ENCODE measurements at places on chromosomes 2 and 18.

DNA sequence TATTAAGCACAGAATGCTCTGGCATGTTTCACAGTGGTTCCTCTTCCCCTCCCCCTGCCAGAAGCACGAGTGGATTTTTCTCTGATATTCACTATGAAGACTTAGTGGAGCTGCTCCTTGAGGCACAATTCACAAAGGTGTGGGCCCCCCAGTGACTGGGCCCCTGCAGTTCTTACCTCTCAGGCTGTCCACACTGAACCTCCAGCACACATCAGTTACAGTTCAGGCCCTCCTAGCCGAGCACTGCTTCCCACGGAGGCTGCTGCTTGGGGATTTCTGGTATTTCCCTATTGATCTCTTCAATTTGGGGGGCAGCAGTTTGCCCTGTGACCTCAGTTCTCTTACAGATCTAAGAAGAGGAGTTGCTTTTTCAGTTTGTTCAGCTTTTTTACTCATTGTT, 236.1 kb downstream of the SH3RF3 start:
- DNase-seq, result no peak

DNA sequence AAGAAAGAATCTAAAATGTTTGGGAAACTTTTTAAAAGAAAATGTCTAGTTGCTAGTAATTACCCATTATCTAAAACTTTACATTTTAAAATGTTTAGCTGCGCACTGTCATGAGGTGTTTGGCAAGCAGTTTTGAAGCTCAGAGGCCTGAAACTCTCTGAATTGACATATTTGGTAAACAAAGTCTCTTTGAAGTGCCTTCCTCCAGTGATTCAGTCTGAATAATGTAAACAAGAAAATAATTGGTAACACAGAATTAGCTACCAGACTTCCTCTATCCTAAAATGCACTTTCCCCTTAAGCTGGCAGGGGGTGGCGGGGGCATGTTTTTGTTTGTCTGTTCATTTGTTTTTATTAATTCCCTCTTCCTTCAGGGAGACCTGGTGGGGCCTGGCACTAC, 61.4 kb downstream of the WDR75 start:
- no peak for DNase-seq

DNA sequence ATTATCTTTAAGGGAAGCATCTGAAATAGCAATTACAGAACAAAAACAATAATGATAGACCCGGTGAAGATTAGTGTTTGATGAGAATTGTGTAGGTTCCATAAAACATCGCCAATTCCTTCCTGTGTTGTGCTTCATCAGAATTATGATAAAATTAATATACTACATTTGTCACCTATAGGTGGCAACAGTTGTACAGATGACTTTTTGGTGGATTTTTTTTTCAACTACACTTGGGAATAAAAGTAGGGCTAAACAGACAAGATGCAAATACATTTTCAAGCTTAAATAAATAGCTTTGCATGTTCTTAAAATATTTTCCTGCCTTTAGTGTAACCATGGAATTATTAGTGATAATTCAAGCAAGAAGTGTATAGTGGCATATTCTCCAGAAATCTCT, 7.0 kb upstream of the LYPD1 start:
- no peak for DNase-seq

DNA sequence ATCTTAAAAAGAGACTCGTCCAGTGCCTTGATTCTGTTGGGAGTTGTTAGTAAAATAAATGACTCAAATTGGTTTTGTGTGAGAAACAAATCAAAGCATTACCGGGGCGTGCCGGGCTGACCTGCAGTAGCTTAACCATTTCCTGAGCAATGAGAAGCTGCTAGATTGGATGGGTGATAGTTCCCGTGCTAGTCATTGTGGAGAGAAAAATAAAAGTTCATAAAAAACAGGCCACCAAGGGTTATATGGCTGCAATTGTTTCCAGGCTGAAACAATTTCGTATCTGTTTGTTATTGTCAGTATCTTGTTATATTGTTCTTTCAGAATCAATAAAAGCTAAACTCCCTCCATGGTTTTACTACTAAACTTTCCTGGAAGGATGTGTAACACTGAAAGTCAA, 314.4 kb downstream of the MTX2 start:
- no peak for DNase-seq

DNA sequence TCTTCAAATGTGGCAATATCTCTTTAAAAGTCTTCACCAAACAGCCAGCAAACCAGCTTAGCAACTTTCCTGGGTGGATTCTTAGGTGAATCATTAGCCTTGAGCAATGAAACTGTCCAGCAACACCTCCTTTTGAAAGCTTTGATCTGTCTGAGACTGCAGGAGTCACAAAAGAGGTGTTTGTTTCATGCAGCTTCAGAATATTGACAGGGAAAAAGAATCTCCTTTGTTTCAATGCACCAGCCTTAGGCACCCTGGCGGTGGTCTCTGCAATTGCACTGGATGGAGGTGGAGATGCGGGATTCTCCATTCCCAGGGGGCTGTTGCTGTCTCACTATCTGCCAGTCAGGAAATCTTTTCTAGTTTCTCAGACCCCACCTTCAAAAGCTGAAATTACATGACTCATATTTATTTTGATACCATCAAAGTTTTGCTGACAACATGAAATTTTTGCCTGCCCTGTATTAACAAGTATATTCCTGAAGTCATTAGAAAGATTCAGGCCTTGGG, 76.0 kb upstream of the DSG1 start:
- no peak for DNase-seq

DNA sequence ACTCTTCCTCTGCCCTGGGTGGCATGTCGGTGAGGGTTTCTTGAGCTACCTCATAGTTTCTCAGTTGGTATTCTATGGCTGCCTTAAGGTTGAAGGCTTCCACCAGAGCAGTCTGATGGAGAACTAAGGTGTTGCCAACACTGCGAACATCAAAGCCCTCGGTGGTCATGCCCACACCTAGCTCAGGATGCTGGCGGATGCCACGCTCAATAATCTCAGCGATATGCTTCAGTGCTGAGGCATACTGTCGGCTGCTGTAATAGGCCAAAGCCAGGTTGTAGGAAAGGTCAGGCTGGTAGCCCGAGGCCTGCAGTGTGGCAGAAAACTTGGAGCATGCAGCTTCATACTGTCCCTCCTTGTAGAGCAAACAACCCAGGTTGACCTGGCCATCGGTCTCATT, 225.3 kb downstream of the AGPS start:
- DNase-seq, result no peak

DNA sequence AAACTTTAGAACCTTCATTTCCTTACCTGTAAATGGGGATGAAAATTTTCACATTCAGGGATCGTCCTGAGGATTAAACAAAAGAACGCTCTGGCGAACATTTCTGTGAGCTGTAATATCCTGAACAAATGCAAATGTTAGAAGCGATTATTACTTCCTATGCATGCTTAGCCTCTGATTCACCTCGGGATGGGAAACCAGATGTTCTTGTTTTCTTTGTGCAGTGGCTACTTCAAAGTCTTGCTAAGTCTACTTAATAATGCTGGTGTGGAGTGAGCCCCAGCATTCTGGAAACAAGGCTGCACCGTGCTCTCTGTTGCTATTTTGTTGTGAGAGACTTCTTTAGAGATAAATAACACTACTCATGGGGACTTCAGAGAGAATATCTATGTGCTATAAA, 119.1 kb upstream of the PELI1 start:
- DNase-seq, result no peak
